ENCODE measurements at places on chromosomes 3 and 15.

GRCh38 chr15:79923079-79923514 lies 26.3 kb upstream of the MTHFS start:
- DNase-seq = peak; percentile 73

DNA sequence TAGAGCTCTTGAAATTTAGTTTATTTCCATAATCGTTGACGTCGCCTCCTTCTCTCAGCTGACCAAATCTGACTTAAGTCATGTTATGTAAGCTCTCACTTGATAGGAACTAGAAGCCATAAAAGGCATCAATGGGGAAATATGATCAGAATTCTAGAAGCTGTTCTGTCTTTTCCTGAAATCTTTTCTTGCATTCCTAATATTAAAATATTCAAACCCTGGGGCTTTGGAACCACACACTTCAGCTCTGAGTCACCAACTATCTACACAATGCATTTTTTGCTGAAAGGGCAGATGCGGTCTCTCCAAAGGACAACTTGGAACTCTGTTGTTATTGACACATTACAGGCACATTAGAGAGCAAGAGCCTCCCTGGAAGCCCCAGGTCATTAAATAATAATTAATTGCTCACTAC lies 91.3 kb downstream of the LARS2 start:
- DNase-seq = no peak

DNA sequence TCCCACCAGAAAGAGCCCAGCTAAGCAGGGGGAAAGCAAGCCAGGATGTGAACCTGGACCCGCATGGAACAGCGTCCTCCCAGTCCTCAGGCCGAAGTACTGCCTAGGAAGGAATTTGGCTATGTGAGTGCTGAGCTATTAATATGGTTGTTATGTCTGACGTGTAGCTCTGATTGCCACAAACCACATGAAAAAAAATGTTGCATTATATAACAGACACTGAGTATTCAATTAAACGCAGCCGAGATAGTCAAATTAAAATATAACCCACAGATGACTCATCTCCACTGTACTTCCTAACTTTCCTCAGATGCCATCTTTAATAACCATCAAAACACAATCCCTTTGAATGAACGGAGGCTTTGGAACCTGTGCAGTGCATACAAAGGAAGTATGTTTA lies 111.1 kb downstream of the GABRB3 start:
- no peak for DNase-seq

- no peak for DNase-seq
These were observed 47.3 kb downstream of the ZDHHC19 start for GRCh38 chr3:196163666-196164493.

DNA sequence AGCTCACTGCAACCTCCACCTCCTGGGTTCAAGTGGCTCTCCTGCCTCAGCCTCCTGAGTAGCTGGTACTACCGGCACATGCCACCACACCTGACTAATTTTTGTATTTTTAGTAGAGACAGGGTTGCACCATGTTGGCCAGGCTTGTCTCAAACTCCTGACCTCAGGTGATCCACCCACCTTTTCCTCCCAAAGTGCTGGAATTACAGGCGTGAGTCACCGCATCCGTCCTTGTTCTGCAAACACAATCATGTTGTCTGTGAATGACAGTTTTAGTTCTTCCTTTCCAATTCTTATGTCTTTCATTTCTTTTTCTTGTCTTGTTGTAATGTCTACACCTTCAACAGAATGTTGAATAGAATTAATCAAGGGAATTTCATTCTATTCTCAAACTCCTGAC lies 16.3 kb upstream of the SMCO1 start:
- DNase-seq = no peak

DNA sequence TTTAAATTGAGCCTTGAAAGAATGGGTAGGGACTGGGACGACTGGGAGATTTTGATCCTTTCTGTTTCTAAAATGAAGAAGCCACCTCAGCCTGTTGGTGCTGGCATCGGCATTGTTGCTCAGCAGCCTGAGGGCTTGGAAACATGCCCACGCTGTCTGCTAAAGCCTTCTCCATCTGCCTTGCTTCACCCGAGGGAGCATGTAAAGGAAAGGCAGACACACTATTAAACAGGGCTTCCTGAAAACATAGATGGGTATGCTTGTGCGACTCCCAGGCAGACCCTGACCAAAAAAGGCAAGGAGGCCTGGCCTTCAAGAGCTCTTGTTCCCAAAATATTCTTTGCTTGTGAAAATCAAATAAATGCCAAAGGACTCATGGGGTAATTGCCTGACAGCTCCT lies 84.2 kb upstream of the SLC4A7 start:
- no peak for DNase-seq

DNA sequence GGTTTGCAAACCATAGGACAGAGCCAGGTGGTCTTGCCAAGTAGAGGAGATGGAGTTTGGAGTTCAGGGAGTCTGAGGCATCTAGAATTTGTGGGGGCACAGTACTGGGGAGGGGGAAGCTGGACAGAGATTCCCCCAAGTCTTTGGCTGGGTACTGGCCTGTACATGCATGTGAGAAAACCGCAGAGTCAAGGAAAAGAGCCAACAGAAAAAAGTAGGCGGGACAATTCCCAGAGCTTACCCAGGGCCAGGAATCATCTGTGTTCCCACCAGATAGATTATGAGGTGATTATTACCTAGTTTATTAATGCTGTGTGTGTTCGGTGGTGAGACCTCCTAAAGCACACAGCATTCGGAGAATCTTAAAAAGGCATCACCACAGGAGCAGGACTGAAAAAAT lies 11.3 kb downstream of the LYSMD4 start:
- no peak for DNase-seq

DNA sequence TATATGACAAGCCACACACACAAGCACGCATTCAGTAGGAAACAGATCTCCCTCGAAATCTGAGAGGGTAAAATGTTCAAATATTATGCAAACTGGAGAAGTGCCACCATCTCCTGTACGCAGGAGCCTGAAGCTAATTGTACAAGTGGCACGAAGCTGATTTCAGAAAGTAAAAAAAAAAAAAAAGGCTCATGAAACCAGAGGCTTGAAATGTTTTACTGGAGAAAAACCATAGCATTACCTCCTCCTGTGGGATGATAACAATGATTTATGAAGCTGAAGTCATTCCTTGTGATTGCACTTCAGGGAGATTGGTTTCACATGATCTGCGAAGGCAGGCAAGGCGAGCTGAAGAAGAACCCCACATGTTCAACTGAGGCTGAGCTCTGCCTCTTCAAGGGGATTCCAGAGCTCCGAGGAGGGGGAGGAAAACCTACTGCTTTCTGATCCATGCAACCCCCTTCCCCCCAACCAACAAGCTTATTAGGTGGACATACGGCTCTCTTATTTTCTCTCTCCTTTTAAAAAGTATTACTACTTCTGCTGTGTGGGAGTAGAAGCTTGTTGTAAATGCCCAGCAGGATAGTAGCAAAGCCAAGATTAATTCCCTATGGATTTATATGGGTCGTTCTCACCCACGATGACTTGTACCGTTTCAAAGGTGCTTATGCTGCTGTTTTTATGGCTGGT lies 101.1 kb downstream of the GREM1 start:
- DNase-seq = no peak

GRCh38 chr3:127284258-127284657 lies 3.6 kb downstream of the PRR20G start:
- DNase-seq = no peak

- DNase-seq = no peak
These were observed 48.4 kb downstream of the EOMES start for GRCh38 chr3:27673701-27674100.

Measured in stimulated activated CD8-positive, alpha-beta memory T cell treated with anti-CD3 and anti-CD28 coated beads, Interleukin-7, amount 100 ng/mL, for 4 hours (primary cell).